Mononuclear cell (primary cell): ENCODE measurements at places on chromosomes 2 and 18. TPM values are rescaled to one million over a fixed set of nuclear protein-coding genes. Genes with fewer than 3 reads are reported as not detected.

VSNL1 gene
- total RNA-seq: not detected

MAP2 gene
- total RNA-seq: 0.73 TPM

EDAR gene
- 2.5 TPM for total RNA-seq

UGT1A3 gene
- not detected for total RNA-seq

NTSR2 gene
- total RNA-seq: not detected

FTCDNL1 gene
- total RNA-seq: 1.7 TPM

SALL3 gene
- under 0.01 TPM for total RNA-seq

NDC80 gene
- total RNA-seq: 8.6 TPM

SERPINB13 gene
- not detected for total RNA-seq

BOK gene
- total RNA-seq: 0.52 TPM

MSTN gene
- not detected for total RNA-seq

ICOS gene
- total RNA-seq: 111 TPM

IL1F10 gene
- not detected for total RNA-seq

ACTR1B gene
- total RNA-seq: 53.7 TPM

TMX3 gene
- total RNA-seq: 61.9 TPM

FSHR gene
- total RNA-seq: not detected

HOXD9 gene
- total RNA-seq: not detected

NIF3L1 gene
- 8.5 TPM for total RNA-seq

PDCD1 gene
- total RNA-seq: 2.0 TPM

TUBA4B gene
- total RNA-seq: not detected

NIFK gene
- total RNA-seq: 33.1 TPM

TACR1 gene
- total RNA-seq: under 0.01 TPM

TMEM247 gene
- not detected for total RNA-seq

SPATA3 gene
- total RNA-seq: not detected

TRABD2A gene
- 96.0 TPM for total RNA-seq

NOL4 gene
- total RNA-seq: not detected

ALPI gene
- total RNA-seq: not detected

CLEC4F gene
- total RNA-seq: 0.21 TPM

ANKRD30B gene
- not detected for total RNA-seq

REG1B gene
- not detected for total RNA-seq

RHOB gene
- 165 TPM for total RNA-seq

GPR155 gene
- total RNA-seq: 12.9 TPM

FBXO48 gene
- total RNA-seq: 0.52 TPM

GREB1 gene
- total RNA-seq: 0.10 TPM

POMC gene
- total RNA-seq: 2.3 TPM

MYO5B gene
- total RNA-seq: under 0.01 TPM

DSC2 gene
- 8.1 TPM for total RNA-seq

APOB gene
- not detected for total RNA-seq

WNT10A gene
- total RNA-seq: 1.5 TPM

CCBE1 gene
- under 0.01 TPM for total RNA-seq

GAD1 gene
- total RNA-seq: not detected

GALR1 gene
- total RNA-seq: under 0.01 TPM

ANTXR1 gene
- under 0.01 TPM for total RNA-seq

RAB6D gene
- total RNA-seq: not detected

FOXD4L1 gene
- 0.10 TPM for total RNA-seq

RAB6C gene
- total RNA-seq: 0.10 TPM

TDRD15 gene
- 0.10 TPM for total RNA-seq

C1GALT1C1L gene
- not detected for total RNA-seq

MRPL44 gene
- 69.6 TPM for total RNA-seq

CCDC148 gene
- 0.42 TPM for total RNA-seq

TTN gene
- total RNA-seq: 47.6 TPM

CNTNAP5 gene
- not detected for total RNA-seq

SOX11 gene
- total RNA-seq: under 0.01 TPM
